ENCODE measurements at places on chromosomes 6 and 20.
A peak's percentile ranks its signal among the peaks of the same experiment; 100 is the strongest.

DNA sequence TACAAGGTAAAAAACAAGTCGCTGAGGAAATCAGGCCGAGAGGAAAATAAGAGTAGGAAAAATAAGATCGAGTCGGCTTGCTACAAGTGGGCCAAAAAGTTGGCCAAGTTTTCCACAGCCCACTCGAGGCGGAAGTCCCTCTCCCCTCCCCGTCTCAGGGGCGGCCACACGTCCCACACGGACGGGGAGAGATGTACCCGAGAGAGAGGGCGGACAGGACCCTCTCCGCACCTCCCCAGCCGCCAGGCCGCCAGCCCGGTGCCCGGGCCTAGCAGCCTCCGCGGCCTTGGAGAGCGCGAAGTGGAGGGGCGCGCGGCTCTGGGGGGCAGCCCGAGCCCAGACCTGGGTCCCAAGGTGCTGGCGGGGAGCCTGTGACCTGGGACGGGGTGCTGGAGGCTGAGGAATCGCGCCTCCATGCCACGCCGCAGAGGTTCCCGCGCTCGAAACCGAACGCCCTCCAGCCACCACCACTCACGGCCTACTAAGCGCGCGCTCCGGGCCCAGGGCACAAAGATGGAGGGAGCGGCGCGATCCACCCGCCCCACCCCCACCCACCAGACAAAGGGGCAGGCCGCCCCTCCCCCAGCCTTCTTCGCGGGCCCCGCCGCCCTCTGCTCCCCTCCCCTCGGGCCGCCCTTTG, 1.9 kb upstream of the HMGA1 start:
- DNase-seq: no peak

- DNase-seq: no peak
Measured at GRCh38 chr6:148530394-148530953, 187.8 kb downstream of the SASH1 start.

GRCh38 chr20:4550740-4551139, 171.0 kb upstream of the PRND start:
- DNase-seq: no peak

DNA sequence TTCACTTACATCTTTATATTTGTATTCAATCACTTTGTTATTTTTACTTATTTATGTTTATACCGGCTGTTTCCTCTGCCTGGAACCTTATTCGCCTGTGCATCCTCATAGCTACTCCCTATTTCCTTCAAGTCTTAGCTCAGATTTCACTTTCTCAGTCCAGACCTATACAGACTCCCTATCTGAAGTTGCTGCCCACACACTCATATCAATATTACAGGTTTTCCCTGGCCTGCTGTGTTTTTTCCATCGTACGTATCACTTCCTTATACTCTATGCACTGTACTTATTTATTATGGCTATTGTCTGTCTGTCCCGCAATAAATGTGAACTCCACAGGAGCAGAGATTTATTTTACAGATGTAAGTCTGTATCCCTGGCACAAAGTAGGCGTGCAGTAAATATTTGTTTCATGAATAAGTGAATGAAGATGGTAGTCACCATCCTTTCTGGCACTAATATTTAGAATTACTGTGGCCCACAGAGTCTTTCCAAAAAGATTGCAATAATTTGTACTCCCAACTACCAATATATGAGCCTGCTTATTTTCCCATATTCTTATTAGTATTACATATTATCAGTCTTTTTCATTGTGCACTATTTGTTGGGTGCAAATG, 64.9 kb downstream of the TNFAIP3 start:
- no peak for DNase-seq

DNA sequence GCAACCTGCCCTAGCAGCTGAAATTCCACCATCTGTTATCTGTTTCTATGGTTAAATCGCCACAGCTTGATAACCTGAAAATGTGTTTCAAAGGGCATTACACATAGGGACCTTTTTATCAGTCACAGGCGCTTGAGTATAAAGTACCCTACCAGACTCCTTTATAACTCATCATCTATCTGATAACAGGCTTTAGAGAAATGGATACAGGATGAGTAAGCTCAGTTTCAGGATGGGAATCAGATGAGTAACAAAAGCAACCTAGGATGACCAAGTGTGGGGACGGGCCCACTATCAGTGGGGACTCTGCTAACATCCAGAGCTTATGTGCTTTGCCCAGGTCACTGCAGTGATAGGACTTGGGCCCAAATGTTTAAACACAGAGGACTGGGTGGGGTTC, 75.6 kb downstream of the PRND start:
- no peak for DNase-seq

- DNase-seq: no peak
Measured at GRCh38 chr6:78192057-78192456, 539.2 kb downstream of the MEI4 start.

DNA sequence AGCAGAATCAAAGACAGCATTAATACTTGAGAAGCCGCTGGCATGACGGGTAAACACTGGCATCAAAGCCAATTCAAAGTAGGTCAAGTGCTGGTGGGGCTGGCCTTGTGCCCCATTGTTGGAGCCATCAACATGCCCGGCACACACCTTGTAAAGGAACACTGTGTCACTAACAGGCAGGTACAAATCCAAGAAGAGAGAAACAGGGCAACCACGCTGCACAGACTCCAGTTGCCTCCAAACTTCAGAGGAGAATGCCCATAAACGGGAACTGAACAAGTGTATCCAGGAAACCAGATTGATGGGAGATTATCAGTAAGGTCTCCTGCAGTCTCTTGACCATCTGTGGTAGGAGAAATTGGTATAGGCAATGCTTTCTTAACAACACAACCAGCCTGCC, 127.0 kb upstream of the STXBP5 start:
- no peak for DNase-seq

DNA sequence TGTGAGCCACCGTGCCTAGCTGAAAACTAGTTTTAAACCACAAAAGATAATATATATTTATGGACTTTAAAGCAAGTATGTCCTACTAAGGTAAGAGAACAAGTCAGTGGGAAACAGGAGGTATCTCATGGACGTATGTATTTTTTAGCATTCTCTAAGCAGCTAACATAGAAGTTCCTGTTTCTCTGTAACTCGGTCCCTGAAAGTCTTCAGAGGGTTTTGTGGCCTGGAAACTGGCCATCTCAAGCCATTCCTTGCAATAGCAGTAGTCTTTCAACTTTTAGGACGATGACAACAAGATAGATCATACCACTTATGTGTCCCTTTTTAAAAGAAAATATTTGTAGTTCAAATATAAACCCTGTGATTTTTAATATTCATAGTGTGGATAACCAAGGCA, 95.6 kb upstream of the RALGAPA2 start:
- DNase-seq: no peak

DNA sequence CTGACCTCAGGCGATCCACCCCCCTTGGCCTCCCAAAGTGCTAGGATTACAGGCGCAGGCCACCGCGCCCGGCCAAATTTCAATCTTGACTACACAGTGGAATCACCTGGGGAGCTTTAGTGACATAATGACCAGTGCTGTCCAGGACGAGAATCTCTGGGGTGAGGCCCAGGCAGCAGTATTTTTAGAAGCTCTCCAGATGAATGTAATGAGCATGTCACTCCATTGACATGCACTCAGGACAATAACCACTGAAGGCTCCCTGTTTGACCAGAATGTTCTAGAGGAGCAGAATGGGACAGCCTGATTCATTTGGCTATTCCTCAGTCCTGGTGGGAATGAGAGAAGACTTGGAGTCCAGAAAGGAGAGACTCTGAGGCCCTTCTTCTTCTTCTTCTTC, 39.2 kb downstream of the SRSF3 start:
- DNase-seq: no peak

DNA sequence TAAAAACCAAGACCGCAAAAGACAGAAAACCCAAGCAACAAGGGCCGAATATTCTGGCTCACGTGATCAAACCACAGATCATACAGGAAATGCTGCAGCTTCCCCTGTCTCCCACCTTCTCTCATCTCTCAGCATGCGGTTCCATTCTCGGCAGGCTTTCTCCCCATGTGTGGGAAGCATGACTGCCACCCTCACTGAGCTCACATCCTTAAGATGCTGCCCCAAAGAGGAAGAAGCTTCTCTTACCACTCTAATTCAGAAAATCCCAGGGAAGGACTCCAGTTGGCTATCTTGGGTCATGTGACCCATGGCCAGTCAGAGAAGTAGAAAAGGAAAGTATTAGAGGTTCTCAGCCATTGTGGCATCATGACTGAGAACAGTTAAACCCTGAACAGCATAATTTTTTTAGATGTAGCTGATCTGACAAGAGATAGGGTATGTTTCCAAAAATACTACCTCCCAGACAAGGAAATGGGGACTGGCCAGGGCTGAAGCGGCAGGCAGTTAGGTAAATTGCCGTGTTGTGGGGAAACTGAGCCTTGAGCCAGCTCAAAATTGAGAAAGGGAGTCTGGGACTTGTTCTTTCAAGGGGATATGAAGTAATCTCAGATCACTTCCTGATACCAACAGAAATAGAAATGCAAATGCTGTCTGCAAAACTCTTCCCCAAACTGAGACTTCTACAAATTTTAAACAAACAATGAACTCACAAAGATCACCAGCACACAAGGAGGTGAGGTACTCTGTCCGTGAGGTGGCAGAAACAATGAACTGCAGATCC, 37.1 kb upstream of the GRM4 start:
- no peak for DNase-seq

DNA sequence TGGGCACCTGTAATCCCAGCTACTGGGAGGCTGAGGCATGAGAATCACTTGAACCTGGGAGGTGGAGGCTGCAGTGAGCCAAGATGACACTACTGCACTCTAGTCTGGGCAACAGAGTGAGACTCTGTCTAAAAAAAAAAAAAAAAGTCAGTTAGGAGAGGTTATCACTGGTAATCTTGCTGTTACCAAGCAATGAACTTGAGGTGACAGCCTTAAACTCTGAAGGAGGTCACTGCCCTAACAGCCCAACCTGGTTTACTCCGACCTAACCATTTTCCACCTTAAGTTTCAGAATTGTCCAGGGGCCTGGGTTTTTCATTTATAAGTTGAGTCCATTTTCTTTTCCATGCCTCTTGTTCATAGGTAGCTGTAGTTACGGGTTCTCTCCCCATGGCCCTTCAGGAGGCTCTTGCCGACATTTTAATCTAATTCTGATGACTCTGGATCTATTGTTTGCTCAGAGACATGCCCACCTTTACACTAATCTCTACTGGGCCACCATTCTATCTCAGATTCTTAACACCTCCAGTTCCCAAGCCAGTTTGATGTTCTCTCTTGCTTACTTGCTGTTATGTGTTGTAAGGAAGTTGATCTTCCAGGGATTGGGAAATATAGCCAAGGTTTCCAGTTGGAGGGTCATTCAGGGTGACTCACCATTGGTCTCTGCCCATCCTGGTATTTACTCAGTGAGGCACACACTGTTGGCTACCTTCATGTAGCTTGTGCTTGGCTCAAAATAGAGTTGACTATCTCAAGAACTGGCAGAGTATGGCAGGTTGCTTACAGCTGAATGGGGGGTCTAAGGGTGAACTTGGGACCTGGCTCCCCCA, 29.1 kb downstream of the SHLD1 start:
- no peak for DNase-seq

GRCh38 chr6:35745509-35745908, 8.7 kb downstream of the ARMC12 start:
- DNase-seq: no peak

- DNase-seq: peak; percentile 89
Measured at GRCh38 chr6:41182069-41183034, 18.6 kb downstream of the TREML2 start.

- no peak for DNase-seq
Measured at GRCh38 chr6:2693231-2693630, 57.5 kb downstream of the MYLK4 start.

- no peak for DNase-seq
Measured at GRCh38 chr6:65876668-65877067, 169.6 kb upstream of the EYS start.

DNA sequence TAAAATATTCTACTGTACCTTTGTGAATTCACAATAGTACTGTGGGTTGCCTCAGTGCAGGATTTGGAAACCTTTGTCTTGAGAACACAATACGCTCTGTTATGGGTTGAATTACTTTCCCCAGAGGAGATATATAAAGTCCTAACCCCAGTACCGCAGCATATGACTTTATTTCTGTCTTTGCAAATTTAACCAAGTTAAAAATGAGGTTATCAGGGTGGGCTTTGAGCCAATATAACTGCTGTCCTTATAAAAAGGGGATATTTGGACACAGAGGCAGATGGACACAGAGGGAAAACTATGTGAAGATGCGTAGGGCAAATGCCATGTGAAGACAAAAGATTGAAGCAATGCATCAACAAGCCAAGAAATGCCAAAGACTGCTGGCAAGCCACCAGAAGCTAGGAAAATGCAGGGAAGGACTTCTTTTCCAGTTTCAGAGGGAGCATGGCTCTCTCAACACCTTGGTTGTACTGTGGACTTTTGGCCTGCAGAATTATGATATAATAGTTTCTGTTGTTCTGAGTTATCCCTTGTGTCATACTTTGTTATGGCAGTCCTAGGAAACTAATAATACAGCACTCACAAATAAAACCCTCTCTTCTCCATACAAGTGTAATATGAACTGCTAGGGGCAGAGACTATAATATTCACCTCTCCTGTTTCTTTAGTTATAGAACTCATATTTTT, 292.6 kb upstream of the SPTLC3 start:
- no peak for DNase-seq

- no peak for DNase-seq
Measured at GRCh38 chr6:6522709-6523108, 65.8 kb upstream of the LY86 start.

DNA sequence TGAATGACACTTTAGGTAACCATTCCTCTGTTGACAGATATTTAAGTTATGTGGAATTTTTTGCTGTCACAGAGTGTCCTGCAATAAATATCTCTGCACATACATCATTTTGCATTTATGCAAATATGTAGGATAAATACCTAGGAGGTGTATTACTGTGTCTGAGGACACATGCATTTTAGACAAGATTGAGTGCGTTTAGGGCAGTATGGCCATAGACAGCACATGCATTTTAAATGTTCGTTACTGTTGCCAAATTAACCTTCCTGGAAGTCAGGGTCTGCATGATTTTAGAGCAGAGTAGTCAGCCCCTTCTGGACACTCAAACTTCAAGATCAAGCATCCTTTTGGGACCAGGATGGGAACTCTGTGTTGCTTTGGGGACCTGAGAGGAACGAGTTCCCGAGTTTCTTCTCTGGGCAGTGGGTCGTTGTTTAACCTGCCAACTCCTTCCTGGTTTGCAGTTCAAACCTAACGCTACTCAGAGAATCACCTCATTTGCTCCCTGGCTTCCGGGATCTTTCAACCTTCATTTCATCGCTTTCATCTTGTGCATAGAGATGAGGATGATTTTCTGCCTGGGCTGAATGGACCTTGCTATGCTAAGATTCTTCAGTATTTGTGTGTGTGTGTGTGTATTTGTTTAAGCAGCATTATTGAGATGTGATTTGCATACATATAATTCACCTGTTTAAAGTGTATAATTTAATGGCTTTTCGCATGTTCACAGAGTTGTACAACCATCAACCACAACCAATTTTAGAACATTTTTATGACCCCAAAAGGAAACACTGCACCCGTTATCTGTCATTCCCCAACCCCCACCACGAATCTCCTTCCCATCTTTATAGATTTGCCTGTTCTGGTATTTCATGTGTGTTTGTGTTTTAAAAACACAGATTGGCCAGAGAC, 9.8 kb downstream of the BCAS4 start:
- no peak for DNase-seq

DNA sequence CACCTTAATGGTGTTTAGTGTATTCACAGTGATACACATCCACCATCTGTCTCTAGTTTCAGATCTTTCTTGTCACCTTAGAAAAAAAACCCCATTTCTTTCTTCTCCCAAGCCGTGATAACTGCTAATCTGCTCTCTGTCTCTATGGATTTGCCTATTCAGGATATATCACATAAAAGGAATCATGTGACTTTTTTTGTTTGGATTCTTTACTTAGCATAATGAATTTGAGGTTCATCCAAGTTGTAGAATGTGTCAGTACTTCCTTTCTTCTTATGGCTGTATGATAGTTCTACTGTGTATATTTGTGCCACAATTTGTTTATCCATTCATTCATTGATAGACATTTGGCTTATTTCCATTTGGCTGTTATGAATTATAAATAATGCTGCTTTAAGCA, 57.1 kb downstream of the ITCH start:
- DNase-seq: no peak
